ENCODE measurements at places on chromosomes 6 and 20.

DNA sequence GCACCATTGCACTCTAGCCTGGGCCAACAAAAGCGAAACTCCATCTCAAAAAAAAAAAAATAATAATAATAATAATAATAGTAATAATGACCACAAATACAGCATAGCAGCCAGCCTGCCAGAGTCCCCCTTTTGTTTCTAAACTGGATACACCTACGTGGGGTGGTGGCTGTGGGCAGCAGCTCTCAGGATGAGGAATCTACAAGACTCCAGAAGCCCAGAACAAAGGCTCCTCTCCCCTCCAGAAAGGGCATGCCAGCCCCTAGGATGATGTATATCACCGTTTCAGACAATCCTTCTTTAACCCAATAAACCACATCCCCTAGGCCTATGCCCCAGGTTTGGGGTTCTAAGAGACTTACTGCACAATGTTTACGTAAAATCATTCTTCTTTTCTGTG is 155.9 kb downstream of the QRSL1 start:
- DNase-seq: no peak

- no peak for DNase-seq
Measured at GRCh38 chr6:113629975-113630737, 227.0 kb upstream of the MARCKS start.

GRCh38 chr20:50023116-50023805 is 40.5 kb downstream of the SNAI1 start:
- DNase-seq: no peak

- no peak for DNase-seq
Measured at GRCh38 chr20:430091-430999, 22.2 kb downstream of the RBCK1 start.

DNA sequence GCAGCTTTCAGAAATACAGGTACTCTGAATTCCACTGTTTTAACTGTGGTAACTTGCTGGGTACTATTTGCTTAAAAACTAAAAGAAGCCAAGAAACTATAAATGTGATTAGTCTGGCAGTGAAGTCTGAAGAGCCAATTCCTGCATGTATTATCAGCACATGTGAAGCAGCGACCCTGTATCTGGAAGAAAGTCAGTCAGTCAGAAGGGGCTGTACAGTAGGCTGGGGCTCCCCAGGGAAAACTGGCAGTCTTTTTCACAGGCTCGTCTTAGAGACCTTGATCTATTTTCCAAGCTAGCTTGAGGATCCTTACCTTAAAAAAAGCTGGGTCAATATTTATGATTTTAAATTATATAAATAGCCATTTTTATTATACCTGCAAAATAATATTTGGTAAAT is 104.9 kb downstream of the PDSS2 start:
- no peak for DNase-seq

GRCh38 chr20:11454966-11455799 is 462.5 kb upstream of the BTBD3 start:
- no peak for DNase-seq

DNA sequence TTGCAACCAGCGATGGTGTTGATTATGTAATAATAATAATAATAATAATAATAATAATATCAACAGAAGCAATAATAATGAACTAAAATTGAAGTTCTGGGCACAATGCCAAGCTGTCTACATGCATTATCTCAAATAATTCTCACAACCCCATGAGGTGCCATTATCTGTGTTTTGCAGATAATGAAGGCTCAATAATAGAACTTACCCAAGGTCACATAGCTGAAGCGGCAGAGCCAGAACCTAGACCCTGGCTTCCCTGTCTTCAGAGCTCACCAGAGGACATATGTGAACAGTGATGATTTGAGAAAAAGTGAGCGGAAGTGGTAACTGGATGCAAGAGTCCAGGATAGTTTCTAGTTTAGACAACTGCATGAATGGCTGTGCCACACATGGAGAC is 91.0 kb downstream of the HIVEP1 start:
- DNase-seq: no peak

DNA sequence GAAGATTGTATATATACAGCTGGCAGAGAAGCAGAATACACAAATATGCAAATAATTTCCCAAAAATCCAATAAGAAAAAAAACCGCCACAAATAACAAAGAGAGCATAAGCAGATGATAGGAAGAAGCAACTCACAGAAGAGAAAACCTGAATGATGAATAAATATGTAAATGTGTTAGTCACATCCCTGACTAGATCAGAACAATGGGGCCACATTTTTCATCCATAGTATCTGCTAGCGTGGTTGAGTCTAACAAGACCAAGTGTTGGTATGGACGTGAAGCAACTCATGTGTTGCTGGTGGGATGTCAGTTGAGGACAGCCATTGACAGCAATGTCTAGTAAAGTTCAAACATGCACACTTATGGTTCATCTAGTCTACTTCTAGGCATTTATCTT is 3.9 kb upstream of the SLC22A3 start:
- no peak for DNase-seq

GRCh38 chr20:59831024-59831915 is 102.2 kb downstream of the SYCP2 start:
- no peak for DNase-seq

DNA sequence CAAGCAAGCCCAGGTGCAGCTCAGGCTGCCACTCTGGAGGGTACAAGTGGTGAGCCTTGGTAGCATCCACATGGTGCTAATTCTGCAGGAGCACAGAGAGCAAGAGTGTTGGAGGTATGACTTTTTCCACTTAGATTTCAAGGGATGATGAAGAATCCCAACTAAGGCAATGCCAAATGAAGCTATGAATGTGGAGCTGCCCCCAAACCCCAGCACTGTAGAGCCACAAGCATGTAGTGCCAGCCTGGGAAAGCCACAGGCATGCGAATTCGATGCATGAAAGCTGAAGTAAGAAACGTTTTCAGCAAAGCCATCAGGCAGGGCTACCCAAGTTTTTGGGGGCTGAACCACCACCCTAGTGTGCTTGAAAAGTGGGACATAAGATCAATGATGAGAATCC is 251.1 kb downstream of the HAO1 start:
- no peak for DNase-seq

GRCh38 chr20:6623989-6624388 is 143.5 kb upstream of the BMP2 start:
- no peak for DNase-seq

- DNase-seq: no peak
Measured at GRCh38 chr6:28485482-28485881, 30.1 kb downstream of the GPX6 start.

DNA sequence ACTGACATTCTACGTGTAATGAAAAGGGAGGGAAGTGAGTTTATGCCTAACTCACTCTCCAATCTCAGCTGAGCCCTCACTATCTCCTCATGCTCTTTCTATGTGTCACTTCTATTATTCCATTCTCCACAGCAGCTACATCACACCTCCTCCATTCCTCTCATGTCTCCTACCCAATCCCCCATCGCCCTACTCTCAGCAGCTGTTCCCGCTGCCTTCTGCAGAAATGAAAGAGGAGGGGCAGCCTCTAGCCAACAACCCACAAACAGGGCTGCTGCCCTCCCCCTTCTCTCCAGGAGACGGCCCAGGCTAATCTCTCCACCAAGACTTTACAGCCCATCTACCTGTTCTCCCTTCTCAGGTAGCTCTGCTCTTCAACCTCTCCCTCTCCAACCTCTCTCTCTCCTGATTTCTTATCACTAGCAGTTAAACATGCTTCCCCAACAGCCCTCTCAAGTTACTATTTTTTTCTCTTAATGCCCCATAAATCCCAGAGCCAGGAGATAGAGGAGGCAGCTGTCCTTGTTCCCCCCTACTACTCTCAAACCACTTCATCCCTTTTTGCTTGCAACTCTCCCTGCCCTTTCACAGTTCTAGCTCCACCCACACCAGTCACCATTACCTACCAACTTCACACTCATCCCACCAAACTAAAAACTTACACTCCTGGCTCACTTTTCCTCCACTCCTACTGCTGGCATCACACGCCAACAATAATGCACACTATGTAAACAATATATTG is 136.5 kb downstream of the BTBD9 start:
- no peak for DNase-seq

DNA sequence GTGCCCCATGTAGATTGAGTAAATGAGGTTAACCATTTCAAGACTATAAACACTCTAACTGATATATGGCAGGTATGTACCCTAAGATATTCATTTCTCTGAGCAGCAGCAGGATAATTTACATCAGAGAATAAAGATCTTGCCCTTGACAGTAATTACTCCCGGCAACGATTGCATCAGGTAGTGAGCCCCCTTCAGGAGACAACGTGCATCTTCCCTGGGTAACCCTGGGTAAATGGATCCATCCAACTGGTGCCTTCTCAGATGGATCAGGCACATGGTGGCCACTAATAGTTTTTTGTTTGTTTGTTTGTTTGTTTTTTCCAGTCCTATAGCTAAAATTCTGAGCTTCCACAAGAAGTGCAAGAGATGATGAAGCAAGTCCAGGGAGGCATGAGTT is 469.4 kb upstream of the SLC35B3 start:
- DNase-seq: no peak

GRCh38 chr6:157535340-157536222 is 154.6 kb downstream of the ZDHHC14 start:
- DNase-seq: no peak

DNA sequence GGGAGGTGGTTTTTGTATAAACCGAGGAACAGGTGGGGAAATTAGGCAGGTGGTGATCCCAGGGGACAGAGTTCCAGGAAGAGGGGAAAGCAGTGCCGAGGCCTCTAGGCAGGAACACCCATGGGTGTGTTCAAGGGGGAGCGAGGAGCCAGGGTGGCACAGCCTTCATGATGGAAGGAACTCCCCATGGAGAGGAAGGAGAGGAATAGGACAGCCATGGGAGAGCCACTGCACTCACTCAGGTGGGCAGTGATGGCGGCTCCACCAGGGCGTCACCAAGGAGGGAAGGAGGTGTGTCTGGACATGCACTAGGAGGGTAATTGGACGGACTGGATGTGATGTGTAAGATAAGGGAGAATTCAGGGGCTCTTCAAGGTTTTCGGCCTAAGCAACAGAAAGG is 98.2 kb downstream of the THBS2 start:
- DNase-seq: no peak

DNA sequence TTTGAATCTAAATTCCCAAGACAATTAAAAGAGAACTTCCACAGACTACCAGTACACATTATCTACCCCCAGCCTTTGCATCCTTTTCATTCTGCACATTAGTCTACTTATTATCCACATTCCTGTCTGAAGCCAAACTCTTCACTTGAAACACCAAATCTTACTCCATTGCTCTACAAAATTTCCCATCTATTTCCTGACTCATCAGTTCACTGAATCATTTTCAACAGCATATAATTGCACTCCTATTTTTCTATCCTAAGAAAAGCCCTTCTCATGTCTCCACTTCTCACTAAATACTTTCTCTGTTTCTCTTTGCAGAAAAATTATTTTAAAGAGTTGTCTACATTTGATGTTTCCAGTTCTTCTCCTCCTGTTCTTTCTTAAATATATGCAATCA is 239.4 kb upstream of the FERMT1 start:
- DNase-seq: no peak

DNA sequence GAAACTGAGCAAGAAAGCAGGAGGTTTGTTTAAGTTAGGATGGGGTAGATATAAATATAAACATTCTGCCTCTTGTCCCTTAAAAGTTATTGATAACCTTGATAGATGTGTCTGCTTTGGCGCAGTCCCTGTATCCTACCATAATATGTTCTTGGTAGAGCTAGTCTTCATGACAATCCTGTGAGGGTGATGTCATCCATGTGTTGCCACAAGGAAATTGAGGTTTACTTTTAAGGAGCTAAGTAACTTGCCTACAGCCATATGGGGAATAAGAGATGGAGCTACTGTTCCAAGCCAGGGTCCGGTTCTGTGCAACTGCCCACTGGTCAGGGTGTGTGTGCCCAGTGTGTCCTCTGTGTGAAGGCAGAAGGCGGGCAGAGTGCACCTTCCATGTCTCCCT is 78.5 kb downstream of the SSR1 start:
- DNase-seq: no peak

DNA sequence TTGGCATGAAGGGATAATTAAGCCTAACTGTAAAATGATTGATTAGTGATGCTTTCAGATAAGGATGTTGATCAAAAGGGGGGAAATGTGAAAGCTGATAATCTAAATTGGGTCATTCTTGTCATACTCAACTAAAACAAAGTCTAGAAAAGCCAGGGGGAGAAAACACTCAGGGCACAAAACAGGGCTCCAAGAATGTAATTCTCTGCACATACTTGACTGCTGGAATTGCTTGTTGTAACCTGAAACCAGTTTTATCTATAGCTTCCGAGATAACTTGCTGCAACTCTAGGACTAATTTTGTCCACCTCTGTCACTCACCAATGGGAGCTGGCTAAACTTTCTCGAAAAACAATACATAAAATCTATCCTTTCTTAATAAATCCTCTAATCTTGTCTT is 310.3 kb downstream of the CLVS2 start:
- DNase-seq: no peak

GRCh38 chr6:85669735-85670194 is 27.1 kb upstream of the SYNCRIP start:
- DNase-seq: peak; percentile 0

- no peak for DNase-seq
Measured at GRCh38 chr6:126738146-126738545, 380.3 kb upstream of the RSPO3 start.

DNA sequence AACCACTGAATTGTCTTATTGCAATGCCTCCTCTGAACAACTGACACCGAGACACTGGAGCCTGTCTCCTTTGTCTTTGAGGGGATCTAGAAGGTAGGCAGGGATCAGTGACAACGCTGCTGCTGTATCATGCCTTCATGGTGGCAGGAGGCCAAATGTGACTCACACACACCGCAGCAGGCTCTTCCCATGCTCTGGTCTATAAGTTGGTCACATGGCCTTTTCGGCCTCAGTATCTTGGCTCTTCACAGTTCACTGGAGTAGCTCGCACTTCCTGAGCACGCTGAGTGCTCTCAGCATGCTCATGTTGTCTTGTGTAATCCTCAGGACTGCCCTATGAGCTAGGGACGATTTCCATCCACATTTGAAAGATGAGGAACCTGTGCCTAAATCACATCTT is 167.4 kb upstream of the PCSK2 start:
- DNase-seq: no peak

- no peak for DNase-seq
Measured at GRCh38 chr20:7601431-7601830, 338.8 kb downstream of the HAO1 start.

DNA sequence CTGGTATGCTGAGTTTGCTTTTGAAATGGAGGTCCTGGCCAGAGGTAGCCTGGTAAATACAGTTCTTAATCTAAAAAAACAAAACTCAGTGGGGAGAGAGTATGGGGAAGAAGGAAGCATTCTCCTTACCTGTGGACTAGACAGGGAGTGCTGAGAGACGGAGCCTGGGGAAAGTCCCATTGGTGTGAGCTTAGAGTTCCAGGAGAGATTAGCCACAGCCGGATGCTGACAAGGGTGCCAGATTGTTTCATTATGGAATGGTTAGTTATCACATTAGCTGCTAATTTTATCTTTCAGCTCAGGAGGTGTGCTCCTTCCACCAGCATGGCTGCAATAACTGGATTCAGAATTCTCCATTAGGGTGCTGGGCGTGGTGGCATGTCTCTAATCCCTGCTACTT is 75.9 kb downstream of the RREB1 start:
- no peak for DNase-seq

Data from stimulated activated CD8-positive, alpha-beta memory T cell treated with anti-CD3 and anti-CD28 coated beads, Interleukin-2, amount 100 ng/mL, for 1 hour (primary cell).